Sciatic nerve (tissue), 2 donors: ENCODE measurements at places on chromosomes 4 and X. TPM values are rescaled to one million over a fixed set of nuclear protein-coding genes. Genes with fewer than 3 reads are reported as not detected.

DNA sequence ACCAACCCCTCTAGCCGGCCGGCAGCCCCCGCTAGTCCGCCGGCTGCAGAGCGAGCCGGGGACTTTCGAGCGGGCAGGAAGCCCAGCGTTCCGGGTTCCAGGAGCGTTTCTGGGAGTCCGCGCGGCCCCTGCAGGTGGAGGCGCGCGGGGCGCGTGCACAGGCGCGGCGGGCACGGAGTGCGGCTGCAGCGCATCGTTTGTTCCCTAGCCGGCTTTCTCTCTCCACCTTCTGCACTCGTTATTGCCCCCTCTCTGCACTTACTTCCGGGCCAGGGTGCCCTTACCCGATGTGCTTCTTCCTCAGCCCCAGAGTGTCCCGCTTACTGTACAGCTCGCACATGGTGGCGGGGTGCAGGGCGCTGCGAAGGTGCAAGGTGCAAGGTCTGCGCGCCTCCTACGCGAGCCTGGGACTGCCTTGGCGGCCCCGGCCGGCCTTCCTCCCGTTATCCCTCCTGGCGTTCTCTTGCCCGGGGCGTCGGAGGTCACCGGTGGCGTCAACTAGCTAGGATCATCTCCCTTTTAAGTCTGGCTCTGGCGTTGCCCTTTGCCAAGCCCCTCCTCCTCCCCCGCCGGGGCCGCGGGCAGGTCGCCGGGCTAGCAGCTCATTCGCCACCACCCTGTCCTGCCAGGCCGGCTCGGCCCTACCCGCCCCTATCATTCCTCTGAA, at the start of gene ETNPPL:
Gene ETNPPL (minus strand): TSS at position 495 of the 667 bp plus-strand sequence. CDS start 155 bp downstream, at position 340.
- DNase-seq, result no peak

Gene DDX53
- total RNA-seq, result not detected

DNA sequence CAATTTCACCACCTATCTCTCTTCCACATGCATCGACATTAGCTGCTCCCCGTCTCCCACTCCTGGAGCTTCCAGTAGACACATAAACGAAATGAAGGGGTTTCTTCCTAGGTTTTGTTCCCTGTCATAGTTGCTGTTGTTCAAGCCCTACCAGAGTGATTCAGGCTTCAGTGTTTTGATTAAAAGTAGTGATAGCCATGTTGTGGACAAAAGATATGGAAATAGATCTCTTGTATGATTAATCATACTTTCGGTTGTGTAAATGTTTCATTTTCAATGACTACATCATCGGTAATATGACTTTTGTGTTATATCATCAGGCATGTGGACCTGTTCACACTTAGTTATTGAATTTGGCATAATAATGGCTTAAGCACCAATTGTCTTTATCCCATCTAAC, 96.5 kb upstream of the KLF3 start:
- DNase-seq, result no peak

DNA sequence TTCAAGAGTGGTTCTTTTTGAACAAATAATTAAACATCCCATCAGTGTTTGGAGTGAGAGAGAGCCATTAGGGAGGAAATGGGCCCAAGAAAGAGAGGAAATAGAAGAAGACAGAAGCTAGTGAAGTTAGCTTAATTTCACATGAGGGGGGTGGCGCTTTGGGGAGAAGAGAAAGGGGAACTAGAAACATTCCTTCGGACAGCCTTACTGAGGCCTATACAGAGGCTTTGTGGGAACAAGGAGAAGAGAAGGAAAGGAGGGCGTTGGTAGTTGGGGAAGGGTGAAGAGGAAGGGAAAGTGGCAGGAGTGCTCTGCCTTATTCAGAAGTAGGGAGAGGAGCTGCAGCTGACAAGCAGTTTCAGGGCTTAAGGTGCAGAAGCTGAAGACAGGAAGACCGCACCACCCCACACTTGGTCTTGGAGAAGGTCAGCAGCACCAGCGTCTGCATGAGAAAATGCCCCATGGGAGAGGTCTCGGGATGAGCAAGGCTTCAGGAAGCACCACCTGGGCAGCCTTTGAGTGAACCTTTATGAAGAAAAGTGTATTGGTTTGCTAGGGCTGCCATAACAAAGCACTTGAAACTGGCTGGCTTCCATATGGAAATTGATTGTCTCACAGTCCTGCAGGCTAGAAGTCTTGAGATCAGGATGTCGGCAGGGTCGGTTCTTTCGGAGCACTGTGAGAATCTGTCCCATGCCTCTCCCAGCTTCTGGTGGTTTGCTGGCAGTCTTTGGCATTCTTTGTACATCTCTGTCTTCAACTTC, 85.1 kb downstream of the KIT start:
- DNase-seq, result no peak

Gene NCAPG
- 0.49 TPM for total RNA-seq

Gene BTC
- total RNA-seq, result 0.76 TPM

- no peak for DNase-seq
Measured at GRCh38 chrX:154325541-154325940, 29.9 kb downstream of the TKTL1 start.

Gene ITIH6
- total RNA-seq, result not detected

Gene SPACA5B
- total RNA-seq, result not detected

Gene PPP1R2C
- total RNA-seq, result not detected

- no peak for DNase-seq
Measured at GRCh38 chr4:159248384-159249178, 145.7 kb downstream of the RAPGEF2 start.

DNA sequence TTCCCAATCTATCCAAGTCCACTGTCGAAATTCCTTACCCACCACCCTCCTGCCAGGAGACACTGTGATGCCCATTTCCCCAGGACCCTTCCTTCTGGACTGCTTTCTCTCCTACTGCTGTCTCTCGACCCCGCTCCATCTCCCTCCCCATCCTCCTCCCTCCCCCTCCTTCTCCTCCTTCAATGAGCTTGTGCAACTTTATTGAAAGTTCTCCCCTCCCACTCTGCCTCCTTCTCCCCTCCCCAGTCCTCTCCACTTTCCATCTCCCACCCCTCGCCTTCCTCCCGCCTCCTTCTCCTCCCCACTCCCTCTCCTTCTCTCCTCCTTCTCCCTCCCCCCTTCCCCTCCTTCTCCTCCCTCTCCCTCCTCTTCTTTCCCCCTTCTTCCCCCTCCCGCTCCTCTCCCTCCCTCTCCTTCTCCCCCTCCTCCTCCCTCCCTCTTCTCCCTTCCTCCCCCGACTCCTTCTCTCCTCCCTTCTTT, 116.6 kb upstream of the FAT1 start:
- DNase-seq, result peak; percentile 82

Gene CNGA1
- 11.9 TPM for total RNA-seq

Gene NPFFR2
- not detected for total RNA-seq
